ENCODE measurements at places on chromosomes 6 and 20. TPM values are rescaled to one million over a fixed set of nuclear protein-coding genes. Genes with fewer than 3 reads are reported as not detected.

DNA sequence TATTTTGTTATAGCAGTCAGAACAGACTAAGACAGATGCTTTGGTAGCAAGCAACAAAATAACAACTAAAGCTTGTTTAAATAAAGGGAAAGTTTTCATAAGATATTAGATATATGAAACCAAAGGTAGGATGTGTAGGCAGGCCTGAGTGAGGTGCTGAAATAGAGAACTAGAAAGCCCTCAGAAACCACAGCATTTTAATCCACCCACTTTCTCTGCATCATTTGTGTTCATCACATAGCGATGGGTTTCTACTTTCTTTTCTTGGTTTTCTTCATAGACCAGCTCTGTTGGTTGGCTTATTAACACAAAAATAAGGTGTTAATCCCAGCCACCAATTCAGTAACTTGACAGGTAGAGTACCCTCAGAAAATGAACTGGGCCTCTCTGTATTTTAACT is 58.6 kb downstream of the RPS12 start:
- DNase-seq: no peak

DNA sequence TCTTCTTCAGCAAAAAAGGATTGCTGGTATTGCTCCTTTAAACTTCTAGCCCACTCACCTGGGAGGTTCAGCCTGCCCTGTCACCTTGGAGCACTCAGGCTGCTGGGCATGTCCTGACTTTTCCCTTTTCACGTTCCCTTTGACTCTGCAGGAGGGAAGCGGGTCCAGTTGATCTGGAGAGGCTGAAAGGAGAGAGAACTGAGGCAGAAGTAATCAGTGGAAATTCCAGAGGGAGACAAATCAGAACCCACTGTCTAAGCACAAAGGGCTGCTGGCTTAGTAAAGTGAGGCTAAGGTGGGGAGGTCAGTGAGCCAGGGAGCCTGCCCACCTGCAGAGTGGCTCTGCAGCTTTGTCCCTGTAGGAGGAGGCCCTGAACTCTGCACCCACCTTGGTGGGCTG is 9.7 kb upstream of the SYNDIG1 start:
- DNase-seq: no peak

- no peak for DNase-seq
These were observed 109.1 kb downstream of the UTRN start for GRCh38 chr6:144394210-144394609.

Gene PTPRK
- 27.1 TPM for total RNA-seq

Gene MLIP
- total RNA-seq: not detected

All from uterus (tissue), 4 donors.